Astrocyte (in vitro differentiated cells and primary cell): ENCODE measurements at places on chromosomes 6 and 20.

DNA sequence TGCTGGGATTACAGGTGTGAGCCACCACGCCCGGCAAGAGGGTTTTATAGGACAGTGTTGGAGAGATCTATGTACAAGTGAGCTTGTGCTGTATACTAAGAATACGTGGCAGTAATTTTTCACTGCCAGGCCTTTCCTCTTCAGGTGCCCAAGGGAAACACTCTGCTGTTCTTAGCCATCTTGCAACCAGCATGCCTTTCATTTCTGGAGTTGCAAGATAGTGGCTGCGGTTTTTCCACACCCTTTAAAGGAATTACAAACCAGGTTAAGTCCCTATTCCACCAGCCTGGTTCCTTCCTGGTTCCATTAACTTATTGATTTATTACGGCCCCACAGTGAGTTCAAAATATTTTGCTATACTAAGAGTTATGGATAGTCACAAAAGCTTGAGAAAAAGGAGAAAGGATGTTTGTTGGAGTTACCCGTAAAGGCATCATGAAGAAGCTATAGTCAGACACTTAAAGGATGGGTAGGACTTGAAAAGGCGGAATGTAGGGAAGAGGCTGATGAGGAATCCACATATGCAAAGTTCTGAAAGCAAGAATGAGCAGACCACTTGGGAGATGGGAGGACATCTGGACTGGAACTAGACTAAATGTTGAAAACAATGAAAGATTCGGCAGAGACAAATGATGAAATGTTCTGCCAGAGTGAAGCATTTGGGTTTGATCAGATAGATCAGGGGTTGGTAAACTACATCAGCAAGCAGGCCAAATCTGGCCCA, 61.4 kb upstream of the ASIP start:
- no peak for DNase-seq

GRCh38 chr6:83854001-83854501, 891 bp downstream of the RIPPLY2 start:
- DNase-seq, result no peak

DNA sequence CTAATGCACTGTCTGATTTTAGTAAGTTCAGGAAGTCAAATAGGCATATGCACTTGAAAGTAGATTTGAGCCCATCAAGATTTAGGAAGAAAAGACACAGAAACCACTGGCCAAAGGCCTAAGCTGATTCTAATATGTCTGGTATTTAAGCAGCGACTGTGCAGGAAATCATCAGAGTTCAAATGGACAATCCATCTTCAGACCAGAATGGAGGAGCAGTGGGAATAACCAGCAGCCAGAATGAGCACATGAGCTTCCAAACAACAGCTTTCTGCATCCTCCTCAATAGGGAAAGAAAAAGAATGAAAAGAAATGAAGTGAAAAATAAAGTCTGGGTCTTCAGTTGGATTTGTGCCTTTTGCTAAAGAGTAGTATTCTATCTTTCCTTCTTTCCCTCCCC, 50.6 kb downstream of the SOD2 start:
- peak; percentile 36 for DNase-seq

DNA sequence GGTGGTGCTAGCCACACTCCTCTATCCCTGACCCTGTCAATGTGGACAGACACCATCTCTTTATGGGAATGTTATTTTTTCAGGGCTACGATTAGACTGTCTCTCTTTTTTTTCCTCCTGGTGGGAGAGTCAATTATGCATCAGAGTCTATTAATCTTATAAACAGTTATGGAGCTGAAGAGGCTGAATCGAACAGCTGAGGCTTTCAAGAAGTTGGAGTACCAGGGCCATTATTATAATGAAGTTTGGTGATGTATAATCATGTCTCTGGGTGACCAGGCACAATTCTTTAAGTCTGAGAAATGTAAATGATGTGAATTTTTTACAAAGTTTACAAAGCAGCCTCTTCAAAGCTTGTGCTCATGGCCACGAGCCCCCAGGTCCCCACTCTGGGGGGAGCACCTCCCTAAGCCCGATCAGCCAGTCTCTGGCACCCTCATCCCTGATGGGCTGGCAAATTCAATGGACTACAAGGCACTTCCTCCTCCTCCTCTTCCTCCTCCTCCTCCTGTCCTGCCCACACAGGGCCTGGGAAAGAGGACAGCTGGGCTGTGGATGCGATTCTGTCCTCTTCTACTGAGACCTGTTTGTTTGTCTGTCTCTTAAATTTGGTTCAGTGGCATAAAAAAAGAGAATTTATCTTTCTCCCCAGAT, 43.9 kb upstream of the QKI start:
- DNase-seq, result no peak
